ENCODE measurements at places on chromosomes 5 and 9. TPM values are rescaled to one million over a fixed set of nuclear protein-coding genes. Genes with fewer than 3 reads are reported as not detected.

- DNase-seq: no peak
Measured at GRCh38 chr5:69510694-69511093, 18.1 kb downstream of the OCLN start.

GRCh38 chr5:147619281-147619878 is 109.5 kb upstream of the DPYSL3 start:
- no peak for DNase-seq

GRCh38 chr9:8401961-8402705 is 602.6 kb upstream of the DMAC1 start:
- DNase-seq: no peak

- DNase-seq: no peak
Measured at GRCh38 chr9:130028493-130029222, 14.3 kb downstream of the FNBP1 start.

GRCh38 chr9:127903557-127904475 is 4.4 kb upstream of the ST6GALNAC6 start:
- DNase-seq: peak; percentile 89

- peak; percentile 36 for DNase-seq
Measured at GRCh38 chr5:179323026-179323870, 22.0 kb downstream of the ADAMTS2 start.

DNA sequence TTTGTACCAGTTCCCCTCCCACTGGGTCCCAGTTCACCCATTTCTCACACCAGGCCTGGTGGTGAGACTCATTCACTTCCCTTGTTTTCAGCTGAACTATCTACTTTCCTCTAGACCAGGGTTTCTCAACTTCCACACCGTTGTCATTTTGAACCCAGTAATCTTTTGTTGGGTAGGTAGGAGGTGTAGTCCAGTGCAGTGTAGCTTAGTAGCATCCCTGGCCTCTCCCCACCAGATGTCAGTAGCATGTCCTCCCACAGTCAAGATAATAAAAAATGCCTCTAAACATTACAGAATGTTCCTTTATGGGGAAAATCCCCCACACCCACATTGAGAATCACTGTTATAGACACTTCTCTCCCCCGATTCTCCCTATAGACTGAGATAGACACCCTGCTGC is 299.1 kb downstream of the EPB41L4A start:
- no peak for DNase-seq

GRCh38 chr9:130839132-130840111 is 4.4 kb downstream of the ABL1 start:
- no peak for DNase-seq

DNA sequence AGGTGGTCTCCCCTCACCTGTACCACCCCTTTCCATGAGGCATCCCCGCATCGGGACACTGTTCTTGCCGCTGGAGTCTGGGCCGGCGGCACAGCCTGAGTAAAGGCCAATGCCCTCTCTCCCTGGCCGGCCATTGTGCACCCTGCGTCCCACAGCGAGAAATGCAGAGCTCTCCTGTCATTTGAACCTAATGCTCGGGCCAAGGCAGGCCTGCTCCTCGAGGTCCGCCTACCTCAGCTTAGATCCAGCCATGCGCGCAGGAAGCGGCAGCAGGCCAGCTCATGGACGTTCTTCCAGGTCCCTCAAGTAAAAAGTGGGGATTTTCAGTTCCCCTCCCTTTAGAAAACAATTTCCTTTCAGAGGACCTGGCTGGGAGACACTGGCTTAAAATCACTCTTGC is 135.0 kb downstream of the HSD17B3 start:
- no peak for DNase-seq

DNA sequence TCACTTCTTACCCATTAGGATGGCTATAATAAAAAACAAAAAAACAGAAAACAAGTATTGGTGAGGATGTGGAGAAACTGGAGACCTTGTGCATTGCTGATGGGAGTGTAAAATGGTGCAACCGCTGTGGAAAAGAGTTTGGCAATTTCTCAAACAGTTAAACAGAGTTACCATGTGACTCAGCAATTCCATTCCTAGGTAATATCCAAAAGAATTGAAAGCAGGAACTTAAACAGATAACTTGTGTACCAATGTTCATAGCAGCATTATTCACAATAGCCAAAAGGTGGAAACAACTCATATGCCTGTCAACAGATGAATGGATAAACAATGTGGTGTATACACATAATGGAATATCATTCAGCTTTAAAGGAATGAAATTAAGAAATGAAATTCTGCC is 28.9 kb downstream of the DCP2 start:
- DNase-seq: no peak

- no peak for DNase-seq
Measured at GRCh38 chr5:150622157-150622556, 18.3 kb upstream of the SYNPO start.

- no peak for DNase-seq
Measured at GRCh38 chr5:122170620-122171019, 41.3 kb downstream of the ZNF474 start.

- DNase-seq: no peak
Measured at GRCh38 chr9:93263334-93264229, 79.6 kb downstream of the WNK2 start.

DNA sequence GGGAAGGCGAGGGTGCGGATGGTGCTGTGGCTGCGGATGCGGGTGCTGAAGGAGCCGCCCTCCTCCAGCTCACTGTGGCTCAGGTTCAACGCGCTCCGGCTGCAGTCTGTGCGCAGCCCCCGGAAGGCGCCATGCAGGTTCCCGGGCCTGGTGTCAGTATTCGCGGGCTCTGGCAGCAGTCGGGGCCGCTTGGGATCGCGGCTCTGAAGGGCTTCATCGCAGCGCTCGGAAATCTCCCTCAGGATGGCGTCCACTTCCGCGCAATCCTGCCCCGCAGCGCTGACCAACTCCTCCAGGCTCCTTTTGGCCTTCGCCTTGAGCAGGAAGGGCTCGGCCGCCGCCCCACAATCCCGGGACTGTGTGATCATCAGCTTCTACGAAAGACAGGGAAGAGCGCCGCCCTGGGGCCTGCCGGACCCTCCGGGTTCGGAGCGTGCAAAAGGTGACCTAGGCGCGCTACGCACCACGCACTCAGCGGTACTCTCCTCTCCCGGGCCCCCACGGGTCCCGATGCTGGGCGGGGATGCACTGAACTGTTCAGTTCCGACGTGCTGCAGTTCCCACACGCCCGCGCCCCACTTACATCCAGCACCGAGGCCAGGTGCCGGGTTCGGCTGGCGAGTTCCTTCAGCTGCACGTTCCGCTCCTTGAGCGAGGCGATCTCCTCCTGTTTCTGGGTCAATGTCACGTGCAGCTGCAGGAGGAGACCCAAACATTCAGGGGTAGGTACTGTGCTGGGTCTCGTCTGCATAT is 6.5 kb downstream of the MCIDAS start:
- peak; percentile 63 for DNase-seq

DNA sequence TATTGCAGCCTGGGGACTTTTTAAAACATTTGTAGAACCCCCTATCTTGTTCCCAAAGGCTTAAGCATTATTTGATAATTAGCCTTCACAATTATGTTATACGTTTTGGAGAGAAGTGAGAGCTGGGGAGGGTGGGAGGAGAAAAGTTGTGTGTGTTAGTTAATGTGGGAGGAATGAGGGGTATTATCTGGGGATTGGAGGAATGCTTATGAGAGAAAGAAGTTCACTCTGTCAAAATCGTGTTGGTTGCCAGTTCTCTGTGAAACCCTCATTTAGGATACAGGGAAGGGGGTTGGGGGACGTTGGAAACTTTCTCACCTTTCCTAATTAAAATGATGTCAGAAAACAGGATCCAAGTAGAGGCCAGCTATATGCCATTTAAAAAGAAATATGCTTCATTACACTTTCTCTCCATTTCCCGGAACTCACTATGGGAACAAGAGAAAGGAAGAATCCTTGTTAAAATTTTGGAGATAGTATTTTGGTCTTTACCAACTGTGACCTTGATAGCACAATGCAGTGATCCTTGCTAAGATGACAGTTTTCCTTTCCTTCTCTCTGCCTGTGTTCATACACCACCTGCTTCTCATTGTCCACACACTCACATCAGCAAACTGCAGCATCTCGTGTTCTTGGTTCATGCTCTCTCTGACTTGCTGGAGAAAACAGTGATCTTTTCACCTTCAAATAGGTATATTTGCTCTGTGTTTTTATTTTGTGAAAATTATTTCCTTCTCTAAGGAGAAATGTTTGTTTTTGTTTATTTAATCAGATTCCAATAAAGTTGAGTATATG is 336.7 kb upstream of the CLINT1 start:
- no peak for DNase-seq

GRCh38 chr9:127862075-127863011 is 7.9 kb upstream of the ENG start:
- DNase-seq: peak; percentile 88

DNA sequence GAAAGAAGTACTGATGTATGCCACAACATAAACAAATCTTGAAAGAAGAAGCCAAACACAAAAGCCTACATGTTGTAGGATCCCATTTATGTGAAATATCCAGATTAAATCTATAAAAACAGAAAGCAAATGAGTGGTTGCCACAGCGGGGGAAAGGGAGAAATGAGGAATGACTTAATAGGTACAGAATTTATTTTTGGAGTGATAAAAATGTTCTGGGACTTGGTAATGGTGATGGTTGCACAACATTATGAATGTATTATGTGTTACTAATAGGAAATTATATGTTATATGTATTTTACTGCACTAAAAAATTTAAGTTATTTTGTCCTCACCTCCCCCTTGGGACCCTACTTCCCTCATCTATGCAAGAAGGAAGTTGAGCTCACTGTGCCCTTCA is 16.4 kb upstream of the TTC1 start:
- no peak for DNase-seq

DNA sequence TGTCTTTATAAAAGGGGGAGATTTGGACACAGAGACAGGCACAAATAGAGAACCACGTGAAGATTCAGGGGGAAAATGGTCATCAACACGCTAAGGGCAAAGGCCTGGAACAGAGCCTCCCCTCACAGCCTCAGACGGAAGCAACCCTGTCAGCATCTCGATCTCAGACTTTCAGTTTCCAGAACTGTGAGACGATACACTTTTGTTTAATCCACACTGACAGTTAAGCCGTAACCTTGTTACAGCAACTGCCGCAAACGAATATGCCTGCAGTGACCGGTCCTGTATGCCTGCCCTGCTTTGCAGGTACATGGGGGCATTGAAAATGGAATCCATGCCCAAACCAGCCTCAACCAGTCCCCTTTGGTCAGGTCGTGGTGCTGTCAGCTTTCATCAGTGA is 139.5 kb downstream of the ATPSCKMT start:
- no peak for DNase-seq

GRCh38 chr5:139660923-139661814 is 13.0 kb downstream of the CXXC5 start:
- peak; percentile 97 for DNase-seq

- no peak for DNase-seq
Measured at GRCh38 chr9:93569621-93570174, 6.7 kb upstream of the PHF2 start.

DNA sequence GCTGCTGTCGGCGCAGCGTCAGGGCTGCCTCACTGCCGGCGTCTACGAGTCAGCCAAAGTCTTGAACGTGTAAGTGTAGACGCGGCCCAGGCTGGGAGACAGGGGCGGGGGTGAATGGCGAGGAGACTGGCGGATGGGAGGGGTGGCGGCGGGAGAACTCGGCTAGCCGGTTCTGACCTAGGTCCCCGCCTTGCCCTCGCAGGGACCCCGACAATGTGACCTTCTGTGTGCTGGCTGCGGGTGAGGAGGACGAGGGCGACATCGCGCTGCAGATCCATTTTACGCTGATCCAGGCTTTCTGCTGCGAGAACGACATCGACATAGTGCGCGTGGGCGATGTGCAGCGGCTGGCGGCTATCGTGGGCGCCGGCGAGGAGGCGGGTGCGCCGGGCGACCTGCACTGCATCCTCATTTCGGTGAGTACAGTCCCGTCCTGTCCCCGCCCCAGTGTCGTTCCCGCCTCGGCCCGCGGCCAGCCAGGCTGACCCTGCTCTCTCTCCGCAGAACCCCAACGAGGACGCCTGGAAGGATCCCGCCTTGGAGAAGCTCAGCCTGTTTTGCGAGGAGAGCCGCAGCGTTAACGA is 745 bp downstream of the GADD45G start:
- DNase-seq: peak; percentile 87

GRCh38 chr5:154779105-154779504 is 23.9 kb downstream of the LARP1 start:
- no peak for DNase-seq

DNA sequence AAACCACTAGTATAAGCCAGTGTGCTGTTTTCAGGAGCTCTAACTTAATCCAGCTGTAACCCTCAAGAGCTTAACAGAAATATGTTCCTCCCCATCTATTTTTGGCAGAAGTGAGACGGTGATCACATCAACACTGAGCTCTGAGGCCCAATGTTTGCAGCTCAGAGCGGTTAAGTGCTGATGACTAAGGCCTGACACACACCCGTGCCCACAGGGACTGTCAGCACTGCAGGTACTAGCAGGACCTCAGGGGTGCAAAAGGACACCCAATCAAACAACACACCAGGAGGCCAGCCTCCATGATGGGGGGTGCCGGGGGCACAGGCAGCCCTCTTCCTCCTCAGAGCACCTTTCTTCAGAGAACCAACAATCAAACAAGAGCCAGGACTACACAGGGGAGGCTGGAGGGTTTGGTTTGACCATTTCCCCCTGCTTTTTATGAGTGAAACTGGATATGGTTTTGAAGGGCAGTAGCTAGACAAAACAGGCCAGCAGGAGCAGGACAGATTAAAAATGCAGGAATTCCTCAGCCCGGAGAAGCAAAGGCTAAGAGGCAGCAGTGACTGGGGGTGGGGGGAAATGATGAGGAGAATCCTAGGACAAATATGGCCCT is 61.3 kb downstream of the RAPGEF1 start:
- peak; percentile 77 for DNase-seq

- DNase-seq: no peak
Measured at GRCh38 chr9:136556166-136556565, 10.3 kb upstream of the NOTCH1 start.

DNA sequence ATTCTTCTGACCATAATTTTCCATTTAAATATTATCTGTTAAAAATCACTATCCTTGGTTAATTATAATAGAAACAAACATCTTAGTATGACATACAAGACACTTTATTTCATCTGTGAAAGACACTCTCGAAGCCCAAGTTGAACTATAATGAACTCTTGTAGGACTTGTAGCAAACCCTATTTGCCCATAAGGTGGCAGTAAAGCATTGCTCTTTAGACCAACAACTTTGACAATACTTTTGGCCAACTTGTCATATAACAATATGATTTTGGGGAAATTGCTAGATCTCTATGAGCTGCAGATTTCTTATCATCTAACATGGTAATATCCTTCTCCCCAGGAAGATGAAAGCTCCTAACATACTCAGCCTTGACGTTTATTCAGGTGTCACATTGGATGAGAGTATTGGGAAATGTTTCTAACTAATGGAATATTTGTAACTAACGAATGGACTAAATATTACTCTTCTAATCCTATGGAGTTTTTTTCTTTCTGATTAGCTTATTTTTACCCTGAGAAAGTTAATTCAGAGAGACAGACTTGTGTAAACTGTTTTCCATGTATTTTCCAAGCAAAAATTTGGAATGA is 11.0 kb downstream of the SPINK14 start:
- DNase-seq: peak; percentile 54

The COL5A1 gene
- total RNA-seq: 23.8 TPM

The PPP6C gene
- 43.9 TPM for total RNA-seq

The IFNA13 gene
- total RNA-seq: not detected

The ACER2 gene
- 4.2 TPM for total RNA-seq

The SLC4A9 gene
- total RNA-seq: 2.5 TPM

The GOLM1 gene
- total RNA-seq: 133 TPM

The CORO2A gene
- 5.3 TPM for total RNA-seq

The HMMR gene
- total RNA-seq: 0.91 TPM

The GPR150 gene
- total RNA-seq: 0.16 TPM

The ALDH1A1 gene
- total RNA-seq: 191 TPM

The PCDHA13 gene
- total RNA-seq: 1.8 TPM

The KIF12 gene
- 202 TPM for total RNA-seq
